ENCODE measurements at places on chromosomes 16 and 17.

DNA sequence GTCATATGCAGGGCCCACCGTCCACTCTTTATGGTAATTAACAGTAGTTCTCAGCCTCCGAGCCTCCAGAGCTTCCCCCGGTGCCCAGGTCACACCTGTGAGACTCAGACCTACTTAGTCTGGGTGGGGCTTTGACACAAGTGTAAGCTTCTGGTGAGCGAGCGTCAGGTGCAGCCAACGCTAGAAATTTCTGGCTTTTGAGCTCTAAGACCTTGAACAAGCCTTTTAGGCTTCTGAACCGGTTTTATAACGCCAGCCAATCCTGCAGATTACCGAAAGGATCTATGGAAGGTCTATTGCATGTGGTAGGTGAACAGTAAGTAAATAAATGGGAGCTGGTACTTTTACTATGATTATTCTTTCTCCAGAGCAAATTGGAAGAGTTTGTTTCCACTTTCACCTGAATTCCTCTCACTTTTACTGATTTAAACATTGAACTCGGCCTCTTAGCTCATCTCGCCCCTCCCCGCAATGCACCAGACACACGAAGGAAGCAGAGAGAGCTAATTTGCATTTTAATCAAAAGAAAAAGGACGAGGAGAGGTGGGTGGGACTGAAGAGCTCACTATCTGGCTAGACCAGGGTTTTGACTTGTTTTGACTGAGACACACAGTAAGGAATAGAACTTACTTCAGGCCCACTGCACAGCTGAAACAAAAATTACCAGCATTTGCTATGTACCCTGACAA is 47.1 kb downstream of the ABAT start:
- DNase-seq: no peak

- no peak for DNase-seq
Observed at GRCh38 chr16:47499080-47499699, 38.1 kb downstream of the PHKB start.

DNA sequence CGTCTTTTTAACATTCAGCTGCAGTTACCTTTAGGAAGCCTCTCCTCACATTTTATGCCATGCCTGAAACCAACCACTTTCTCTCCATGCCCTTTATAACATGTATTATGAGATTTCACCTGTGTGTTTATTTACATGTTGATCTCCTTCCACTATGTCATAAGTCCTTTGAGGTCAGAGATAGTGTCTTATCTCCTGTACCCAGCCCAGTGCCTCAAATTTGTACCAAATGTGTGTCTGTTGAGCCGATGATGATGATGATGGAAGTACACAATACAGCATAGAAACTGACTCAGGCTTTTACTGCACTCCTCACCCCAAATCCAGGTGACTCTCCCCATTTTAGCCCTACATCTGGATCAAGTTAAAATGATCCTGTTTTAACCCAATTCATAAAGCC is 179.5 kb upstream of the CACNG5 start:
- DNase-seq: no peak

- no peak for DNase-seq
Observed at GRCh38 chr17:39745335-39746144, 7.8 kb downstream of the GRB7 start.

GRCh38 chr17:79461041-79461440 is 149.8 kb downstream of the RBFOX3 start:
- no peak for DNase-seq

- DNase-seq: no peak
Observed at GRCh38 chr16:50079397-50080140, 13.8 kb downstream of the HEATR3 start.

All from stimulated activated naive CD4-positive, alpha-beta T cell (primary cell).